ENCODE measurements at places on chromosomes 3 and 15.

DNA sequence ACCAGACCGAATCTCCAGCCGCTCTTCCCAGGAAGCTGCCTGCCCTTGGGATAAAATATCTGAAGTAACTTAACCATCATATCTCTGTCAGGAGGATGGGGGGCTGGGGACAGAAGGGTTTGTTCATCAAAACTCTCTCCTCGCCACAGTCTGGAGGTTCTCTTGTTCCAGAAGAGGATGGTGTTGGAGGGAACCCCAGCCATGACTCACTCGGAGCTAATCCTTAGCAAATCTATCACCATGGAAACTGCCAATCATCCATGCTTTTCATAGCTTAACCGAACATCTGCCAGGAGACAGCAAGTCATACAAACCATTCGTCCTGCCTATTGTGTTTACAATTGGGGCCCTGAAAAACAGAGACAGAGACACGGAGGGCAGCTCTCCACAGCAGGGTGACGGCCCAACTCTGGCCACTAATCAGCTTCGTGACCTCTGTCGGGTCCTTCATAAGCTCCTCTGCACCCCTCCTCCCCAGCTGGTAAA lies 73.8 kb upstream of the HEG1 start:
- peaks cover 81% of the 10 kb centered on the region for H3K4me1 ChIP-seq
- H3K36me3 ChIP-seq, result no peaks in the 10 kb centered on the region
- peak; percentile 73 for DNase-seq
- no peaks in the 10 kb centered on the region for H3K27me3 ChIP-seq
- no peak overlapping the region for H3K4me3 ChIP-seq
- peak overlapping the region; percentile 80 for H3K27ac ChIP-seq

DNA sequence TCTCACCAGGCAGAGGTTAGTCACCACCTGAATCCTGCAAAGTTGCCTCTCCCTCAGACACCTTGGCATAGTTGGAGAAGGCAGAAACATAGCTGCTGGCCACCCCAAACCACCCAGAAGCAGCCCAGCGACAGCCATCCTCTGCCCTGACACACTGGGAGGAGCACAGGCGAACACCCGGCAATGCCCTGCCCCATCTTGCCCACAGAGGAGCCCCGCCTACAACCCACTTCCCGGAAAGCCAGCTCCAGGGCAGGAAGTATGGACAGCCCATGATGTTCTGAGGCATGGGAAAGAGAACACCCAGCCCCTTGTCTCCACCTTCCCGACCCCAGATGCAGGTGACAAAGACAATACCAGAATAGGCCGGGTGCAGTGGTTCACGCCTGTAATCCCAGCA lies 12.6 kb upstream of the SHISA5 start:
- no peak overlapping the region for H3K4me3 ChIP-seq
- H3K4me1 ChIP-seq, result peaks cover 13% of the 10 kb centered on the region
- DNase-seq, result no peak
- H3K36me3 ChIP-seq, result no peaks in the 10 kb centered on the region

- H3K4me1 ChIP-seq, result peaks cover 47% of the 10 kb centered on the region
- peak; percentile 79 for DNase-seq
- H3K27ac ChIP-seq, result peak within 1 kb of the TSS; percentile 75
- 0 out of 2 replicates have a peak, but pooled peaks cover 2% of the 10 kb centered on the region for H3K36me3 ChIP-seq
Observed at GRCh38 chr3:51967384-51968169, at the start of gene PCBP4. Gene PCBP4 (minus strand): TSS chr3:51967454. CDS start chr3:51961240, 6,214 bp downstream.

DNA sequence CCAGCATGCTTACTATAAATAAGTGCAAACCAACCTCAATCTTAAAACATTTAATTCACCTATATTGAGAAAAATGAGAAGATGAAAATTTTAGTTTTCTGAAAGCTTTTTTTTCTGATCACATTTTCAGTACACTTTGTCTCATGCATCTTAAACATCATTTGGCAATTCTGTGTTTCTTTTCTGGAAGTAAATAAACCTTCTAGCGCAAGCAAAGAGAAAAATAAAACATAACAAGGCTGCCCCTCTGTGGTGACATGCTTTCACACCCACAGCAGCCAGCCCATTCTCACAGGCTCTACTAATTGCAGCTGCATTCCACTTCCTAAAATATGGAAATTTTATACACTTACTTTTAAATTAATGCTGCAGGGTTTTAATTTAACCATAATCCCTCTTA lies 90.1 kb downstream of the NEK10 start:
- no peaks in the 10 kb centered on the region for H3K4me1 ChIP-seq
- no peaks in the 10 kb centered on the region for H3K27me3 ChIP-seq
- H3K27ac ChIP-seq, result no peak overlapping the region

DNA sequence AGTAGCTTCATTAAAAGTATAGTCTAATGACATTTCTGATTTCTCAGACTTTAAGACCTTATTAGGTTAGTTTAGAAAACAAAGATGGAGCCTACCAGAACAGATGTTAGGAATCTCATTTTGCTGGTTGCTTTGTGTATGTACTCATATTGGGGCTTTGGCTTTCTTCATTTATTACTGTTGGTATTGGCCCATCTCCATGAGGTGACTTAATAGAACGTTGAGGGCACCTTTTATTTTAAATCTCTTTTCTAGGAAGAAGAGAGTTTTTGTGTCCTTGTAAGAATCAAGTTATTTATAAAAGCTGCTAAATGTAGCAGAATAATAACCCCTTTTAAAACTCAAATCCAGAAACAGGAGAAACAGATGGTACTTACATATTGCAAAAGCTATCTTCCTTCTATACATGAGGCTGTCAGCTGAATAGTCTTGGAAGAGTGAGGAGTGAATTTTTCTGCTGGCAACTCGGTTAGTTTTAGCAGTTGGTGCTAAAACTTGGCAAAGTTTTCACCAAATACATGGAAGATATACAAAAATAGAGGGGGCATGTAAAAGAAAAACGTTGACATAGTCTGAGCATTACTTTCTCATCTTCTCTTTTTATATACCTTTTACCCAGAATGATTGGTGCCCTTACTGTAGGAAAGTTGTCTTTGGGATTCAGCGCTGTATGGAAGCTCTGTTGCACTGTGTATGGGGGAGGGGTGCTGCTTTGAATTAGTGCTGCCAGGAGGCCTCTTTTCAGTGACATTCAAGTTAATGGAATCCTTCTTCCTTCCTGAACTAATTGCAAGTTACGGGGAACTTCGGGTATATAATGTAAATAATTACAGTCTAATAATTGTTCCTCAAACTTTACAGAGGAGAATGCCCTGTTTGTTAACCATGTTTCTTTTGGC lies 35.8 kb downstream of the CTNNB1 start:
- no peak overlapping the region for H3K4me3 ChIP-seq
- no peak for DNase-seq
- no peaks in the 10 kb centered on the region for H3K4me1 ChIP-seq
- H3K27me3 ChIP-seq, result no peaks in the 10 kb centered on the region
- H3K27ac ChIP-seq, result no peak overlapping the region

DNA sequence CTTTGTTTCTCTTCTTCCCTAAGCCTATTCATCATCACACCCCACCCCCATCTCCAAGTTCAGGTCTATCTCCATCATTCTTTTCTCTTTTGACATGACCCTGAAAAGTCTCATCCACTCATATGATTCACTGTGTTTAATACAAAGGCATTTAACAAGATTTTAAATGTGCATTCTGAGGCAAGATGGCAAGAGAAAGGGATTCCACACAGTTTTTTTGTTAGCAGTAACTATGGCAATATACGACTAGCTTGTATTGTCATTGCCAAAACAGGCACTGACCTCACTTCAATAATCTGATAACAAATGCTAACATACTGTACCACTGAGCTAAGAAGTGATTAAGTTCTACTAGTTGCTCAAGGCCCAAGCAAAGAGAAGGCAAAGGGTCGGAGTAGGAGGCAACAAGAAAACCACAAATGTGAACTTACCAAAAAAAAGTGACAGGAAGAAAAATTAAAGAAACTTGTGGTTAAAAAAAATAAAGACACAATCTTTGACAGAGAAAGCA lies 53.2 kb downstream of the FBN1 start:
- H3K36me3 ChIP-seq, result no peaks in the 10 kb centered on the region
- no peaks in the 10 kb centered on the region for H3K4me1 ChIP-seq
- no peak overlapping the region for H3K27ac ChIP-seq
- H3K4me3 ChIP-seq, result no peak overlapping the region
- DNase-seq, result no peak

- no peak for DNase-seq
- no peak overlapping the region for H3K27ac ChIP-seq
- no peaks in the 10 kb centered on the region for H3K27me3 ChIP-seq
Observed at GRCh38 chr3:157096328-157096727, 63.6 kb downstream of the CCNL1 start.

GRCh38 chr3:130725746-130726145 lies 20.9 kb downstream of the PIK3R4 start:
- H3K4me1 ChIP-seq, result peaks cover 32% of the 10 kb centered on the region
- peaks cover 28% of the 10 kb centered on the region for H3K36me3 ChIP-seq
- no peak overlapping the region for H3K27ac ChIP-seq
- no peak overlapping the region for H3K4me3 ChIP-seq

GRCh38 chr3:102484363-102484762 lies 49.5 kb downstream of the ZPLD1 start:
- no peak for DNase-seq
- H3K4me1 ChIP-seq, result no peaks in the 10 kb centered on the region
- no peak overlapping the region for H3K4me3 ChIP-seq
- H3K27ac ChIP-seq, result no peak overlapping the region
- no peaks in the 10 kb centered on the region for H3K36me3 ChIP-seq

- peaks cover 22% of the 10 kb centered on the region for H3K4me1 ChIP-seq
- H3K27ac ChIP-seq, result no peak overlapping the region
- DNase-seq, result no peak
- H3K36me3 ChIP-seq, result peaks cover 16% of the 10 kb centered on the region
- H3K27me3 ChIP-seq, result no peaks in the 10 kb centered on the region
- H3K4me3 ChIP-seq, result no peak overlapping the region
Observed at GRCh38 chr15:64981812-64982431, 7.8 kb downstream of the SPG21 start.

DNA sequence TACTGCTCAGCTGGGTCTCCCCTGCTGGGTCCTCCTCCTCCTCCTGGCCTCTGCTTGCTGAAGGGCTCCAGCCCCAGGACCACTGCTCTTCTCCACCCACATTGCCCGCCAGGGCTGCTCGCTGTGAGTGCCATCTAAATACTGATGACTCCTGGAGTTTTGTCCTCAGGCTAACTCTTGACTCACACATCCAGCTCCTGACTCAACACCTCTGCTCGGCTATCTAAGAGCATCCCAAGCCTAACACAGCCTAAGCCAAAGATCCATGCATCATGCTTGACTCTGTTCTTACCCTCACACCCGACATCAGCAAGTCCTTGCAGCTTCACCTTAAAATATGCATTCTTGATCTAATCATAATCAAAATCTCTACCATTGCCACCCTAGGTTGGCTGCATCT lies 260.2 kb downstream of the KLF13 start:
- no peak overlapping the region for H3K27ac ChIP-seq
- DNase-seq, result no peak
- H3K36me3 ChIP-seq, result no peaks in the 10 kb centered on the region

GRCh38 chr3:81311321-81311720 lies 450.1 kb downstream of the GBE1 start:
- H3K27me3 ChIP-seq, result no peaks in the 10 kb centered on the region
- DNase-seq, result no peak
- H3K4me3 ChIP-seq, result no peak overlapping the region
- H3K27ac ChIP-seq, result no peak overlapping the region

- H3K4me3 ChIP-seq, result no peak overlapping the region
- H3K36me3 ChIP-seq, result no peaks in the 10 kb centered on the region
- DNase-seq, result no peak
- no peaks in the 10 kb centered on the region for H3K4me1 ChIP-seq
Observed at GRCh38 chr3:40333852-40334251, 24.3 kb downstream of the EIF1B start.

- H3K36me3 ChIP-seq, result no peaks in the 10 kb centered on the region
- H3K4me3 ChIP-seq, result no peak overlapping the region
- 0 out of 2 replicates have a peak, but pooled peaks cover 3% of the 10 kb centered on the region for H3K27me3 ChIP-seq
- H3K4me1 ChIP-seq, result no peaks in the 10 kb centered on the region
- no peak overlapping the region for H3K27ac ChIP-seq
Observed at GRCh38 chr15:73397461-73397860, 28.7 kb upstream of the HCN4 start.

DNA sequence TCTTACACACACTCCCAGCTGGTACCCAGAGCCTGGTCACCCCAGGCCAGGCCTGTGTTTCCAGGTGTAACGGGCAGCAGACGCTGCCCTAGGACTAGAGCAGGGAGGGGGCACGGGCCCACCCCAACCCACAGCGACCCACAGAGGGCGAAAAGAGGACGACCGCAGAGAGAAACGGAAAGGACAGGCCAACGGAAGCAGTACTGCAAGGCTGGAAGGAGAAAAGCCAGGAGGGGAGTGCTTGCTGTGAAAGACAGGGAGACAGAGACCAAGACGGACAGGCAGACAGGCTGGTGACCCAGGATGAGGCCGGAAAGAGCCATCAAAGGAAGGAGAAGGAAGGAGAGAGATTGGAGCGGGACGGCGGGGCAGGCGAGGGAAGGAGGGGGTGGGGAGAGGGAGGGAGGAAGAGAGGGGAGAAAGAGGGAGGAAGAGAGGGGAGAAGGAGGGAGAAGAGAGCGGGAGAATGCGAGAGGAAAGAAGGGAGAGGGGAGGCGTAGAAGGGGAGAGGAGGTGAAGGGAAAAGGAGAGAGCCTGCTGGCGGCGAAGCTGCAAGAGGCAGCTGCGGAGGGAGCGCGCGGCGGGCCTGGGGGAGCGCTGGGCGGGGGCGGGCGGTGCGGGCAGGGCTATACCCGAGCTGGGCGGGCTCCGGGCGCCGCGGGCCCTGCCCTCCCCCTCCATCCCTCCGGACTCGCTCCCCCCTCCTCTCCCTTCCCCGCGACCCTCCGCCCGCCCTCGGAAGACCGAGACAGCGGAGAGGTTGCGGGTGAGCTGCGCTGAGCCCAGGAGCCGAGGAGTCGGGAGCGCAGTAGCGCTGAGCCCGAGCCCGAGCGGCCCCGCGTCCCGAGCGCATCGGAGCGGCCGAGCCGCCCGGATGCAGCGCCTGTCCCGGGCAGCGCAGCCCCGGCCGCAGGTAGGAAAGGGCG lies at the start of gene SLC6A1:
Gene SLC6A1 (plus strand): TSS at position 732 of the 926 bp plus-strand sequence. CDS start 24,464 bp downstream, outside the sequence.
- no peak within 1 kb of the TSS for H3K4me3 ChIP-seq
- no peak for DNase-seq
- no peaks in the 10 kb centered on the region for H3K36me3 ChIP-seq
- no peak within 1 kb of the TSS for H3K27ac ChIP-seq
- H3K4me1 ChIP-seq, result no peaks in the 10 kb centered on the region
- no peaks in the 10 kb centered on the region for H3K27me3 ChIP-seq

DNA sequence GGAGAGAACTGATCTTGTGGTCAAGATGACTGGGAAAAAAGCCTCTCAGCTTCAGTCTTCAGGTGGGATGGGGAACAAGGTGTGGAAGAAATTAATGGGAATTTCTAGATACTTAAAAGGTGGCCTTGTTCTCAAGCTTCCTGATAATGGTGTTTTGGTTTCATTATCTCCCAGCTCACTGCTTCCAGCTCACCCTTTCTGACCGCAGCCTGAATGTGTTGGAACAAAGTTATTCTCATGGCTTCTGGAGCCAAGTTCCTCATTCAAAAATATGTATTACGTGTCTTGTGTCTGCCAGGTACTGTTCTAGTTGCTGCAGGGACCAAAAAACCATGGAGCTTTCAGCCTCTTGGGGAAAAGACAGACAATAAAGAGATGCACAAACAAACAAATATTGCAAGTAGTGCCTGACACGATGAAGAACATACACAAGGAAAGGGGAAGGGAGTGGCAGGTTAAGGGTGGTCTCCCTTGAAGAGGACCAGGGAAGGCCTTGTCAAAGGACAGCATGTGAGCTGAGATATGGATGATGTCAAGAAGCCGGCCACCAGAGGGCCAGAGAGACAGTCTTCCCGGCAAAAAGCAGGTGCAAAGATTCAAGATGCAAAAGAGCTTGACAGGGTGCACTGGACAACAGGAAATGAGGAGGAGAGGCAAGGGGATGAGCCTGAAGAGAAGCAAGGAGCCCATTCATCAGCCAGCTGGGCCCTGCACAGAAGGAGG lies 35.5 kb downstream of the ARRDC4 start:
- DNase-seq, result peak; percentile 40
- H3K27me3 ChIP-seq, result no peaks in the 10 kb centered on the region
- H3K36me3 ChIP-seq, result no peaks in the 10 kb centered on the region
- no peak overlapping the region for H3K27ac ChIP-seq
